ENCODE measurements at places on chromosomes 4 and X.

DNA sequence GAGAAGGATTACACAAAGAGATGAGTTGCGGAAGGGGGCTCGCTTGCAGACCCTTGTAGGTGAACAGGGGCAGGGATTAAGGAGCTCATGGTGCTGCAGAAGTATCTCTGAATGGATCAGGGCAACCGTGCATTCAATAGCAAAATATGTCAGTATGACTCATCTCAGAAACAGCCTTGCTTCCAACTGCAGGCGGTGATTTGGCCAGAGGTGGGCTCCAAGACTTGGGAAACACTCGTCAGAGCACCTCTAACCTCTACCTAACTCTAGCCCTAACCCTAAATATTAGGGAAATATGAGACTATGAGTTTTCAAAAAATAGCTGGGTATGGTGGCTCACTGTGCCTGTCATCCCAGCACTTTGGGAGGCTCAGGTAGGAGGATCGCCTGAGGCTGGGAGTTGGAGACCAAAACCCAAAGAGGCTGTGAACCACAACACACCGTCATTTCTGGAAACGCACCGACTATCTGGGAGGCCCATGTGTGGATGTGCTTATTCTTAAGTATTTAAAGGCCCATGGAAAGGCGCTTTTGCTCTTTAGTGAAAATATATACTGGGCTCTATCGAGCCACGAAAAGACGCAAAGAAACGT, 102.6 kb downstream of the DHRSX start:
- no peak for DNase-seq

GRCh38 chrX:153032397-153033118, 23.7 kb upstream of the PNMA3 start:
- peak; percentile 58 for DNase-seq

GRCh38 chrX:14038375-14039085, 8.8 kb upstream of the GEMIN8 start:
- no peak for DNase-seq

- DNase-seq = peak; percentile 0
Measured at GRCh38 chrX:63350465-63350877, 661 bp downstream of the SPIN4 start.

GRCh38 chr4:101346351-101347266, 717 bp downstream of the PPP3CA start:
- no peak for DNase-seq

- no peak for DNase-seq
Measured at GRCh38 chr4:18568600-18568999, 547.0 kb upstream of the LCORL start.

DNA sequence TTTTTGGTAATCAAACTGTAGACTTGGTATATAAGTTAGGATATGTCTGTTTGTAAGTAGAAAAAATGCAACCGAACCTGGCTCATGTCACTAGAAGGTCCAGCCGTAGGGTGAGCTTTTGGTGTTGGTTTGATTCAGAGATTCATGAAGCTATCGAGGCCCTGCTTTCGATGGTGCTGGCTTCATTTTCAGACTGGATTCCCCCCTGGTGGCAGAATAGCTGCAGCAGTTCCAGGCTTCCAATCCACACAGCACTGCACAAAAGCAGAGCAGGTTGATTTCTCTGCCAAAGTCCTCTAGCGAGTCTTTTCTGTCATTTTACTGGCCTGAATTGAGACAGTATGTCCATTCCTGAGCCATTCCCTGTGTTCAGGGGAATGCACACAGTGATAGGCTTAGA, 33.1 kb downstream of the PDK3 start:
- no peak for DNase-seq

DNA sequence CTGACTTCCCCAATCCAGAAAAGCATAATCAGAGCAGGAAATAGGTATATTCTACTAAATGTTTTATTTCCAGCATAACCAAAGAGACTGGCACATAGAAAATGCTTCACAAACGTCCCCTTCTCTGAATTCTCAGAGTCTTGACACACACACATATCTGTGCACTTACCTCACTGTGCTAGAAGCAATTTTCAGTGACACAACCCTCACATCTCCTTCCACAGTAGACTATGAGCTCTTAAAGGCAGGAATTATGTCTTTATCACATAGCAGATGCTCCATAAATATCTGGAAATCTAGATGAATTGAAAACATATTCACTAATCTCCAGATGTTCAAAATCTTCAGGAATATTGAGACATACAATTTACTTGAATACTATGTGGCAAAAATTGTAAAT, 5.9 kb downstream of the SOWAHB start:
- no peak for DNase-seq

DNA sequence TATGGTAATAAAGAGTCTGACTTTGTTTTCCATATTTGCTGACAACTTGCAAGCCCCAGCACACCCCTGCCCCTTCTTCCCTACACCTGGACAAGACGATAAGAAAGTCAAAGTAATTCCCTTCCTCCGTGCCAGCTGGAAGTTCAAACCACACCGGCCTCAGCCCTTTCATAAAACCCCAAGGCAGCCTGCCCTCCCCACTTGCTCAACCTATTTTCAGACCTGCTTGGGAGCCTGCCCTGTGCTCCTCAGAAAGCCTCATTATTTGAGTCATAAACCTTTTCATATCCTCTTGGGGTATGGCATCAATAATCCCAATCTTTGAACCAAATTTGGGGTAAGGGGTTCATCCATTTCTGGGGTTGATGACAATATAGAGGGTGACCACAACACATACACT, 29.5 kb downstream of the NIPAL1 start:
- DNase-seq = no peak

DNA sequence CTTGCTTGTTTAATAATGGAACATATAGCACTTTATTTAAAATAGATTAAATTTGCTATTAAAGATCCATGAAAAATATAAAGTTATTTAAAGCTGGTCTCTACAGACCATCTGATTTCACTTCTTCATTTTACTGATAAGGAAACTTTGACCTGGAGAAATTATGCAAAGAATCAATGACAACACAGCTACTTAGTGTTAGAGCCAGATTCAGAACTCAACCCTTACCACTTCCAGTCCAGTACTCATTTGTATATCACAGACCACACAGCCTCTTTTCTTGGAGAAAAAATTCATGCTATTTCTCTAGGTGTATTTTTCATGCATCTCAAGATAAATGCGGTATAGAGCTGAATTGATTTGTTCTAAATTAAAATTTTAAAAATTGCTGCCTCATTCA, 34.0 kb downstream of the WDFY3 start:
- no peak for DNase-seq

DNA sequence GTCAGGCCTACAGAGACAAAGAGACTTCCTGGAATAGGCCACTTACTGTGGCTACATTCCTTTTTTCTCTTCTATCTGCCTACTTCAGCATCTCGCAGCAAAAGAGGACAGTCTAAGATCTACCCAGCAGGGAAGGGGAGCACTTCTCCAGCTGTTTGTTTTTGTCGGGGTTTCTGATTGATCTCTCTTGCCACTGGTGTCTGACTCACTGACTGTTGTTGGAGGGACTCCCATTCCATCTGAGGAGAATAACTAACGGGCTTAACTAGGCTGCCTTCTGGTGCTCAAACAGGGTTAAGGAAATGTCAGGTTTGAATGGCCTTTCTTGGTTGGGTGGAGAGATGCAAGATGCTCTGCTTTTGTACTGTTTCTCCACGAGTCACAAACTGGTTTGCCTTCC, 100.2 kb upstream of the TMEM164 start:
- no peak for DNase-seq

- DNase-seq = no peak
Measured at GRCh38 chrX:92231391-92231790, 452.2 kb downstream of the PCDH11X start.

DNA sequence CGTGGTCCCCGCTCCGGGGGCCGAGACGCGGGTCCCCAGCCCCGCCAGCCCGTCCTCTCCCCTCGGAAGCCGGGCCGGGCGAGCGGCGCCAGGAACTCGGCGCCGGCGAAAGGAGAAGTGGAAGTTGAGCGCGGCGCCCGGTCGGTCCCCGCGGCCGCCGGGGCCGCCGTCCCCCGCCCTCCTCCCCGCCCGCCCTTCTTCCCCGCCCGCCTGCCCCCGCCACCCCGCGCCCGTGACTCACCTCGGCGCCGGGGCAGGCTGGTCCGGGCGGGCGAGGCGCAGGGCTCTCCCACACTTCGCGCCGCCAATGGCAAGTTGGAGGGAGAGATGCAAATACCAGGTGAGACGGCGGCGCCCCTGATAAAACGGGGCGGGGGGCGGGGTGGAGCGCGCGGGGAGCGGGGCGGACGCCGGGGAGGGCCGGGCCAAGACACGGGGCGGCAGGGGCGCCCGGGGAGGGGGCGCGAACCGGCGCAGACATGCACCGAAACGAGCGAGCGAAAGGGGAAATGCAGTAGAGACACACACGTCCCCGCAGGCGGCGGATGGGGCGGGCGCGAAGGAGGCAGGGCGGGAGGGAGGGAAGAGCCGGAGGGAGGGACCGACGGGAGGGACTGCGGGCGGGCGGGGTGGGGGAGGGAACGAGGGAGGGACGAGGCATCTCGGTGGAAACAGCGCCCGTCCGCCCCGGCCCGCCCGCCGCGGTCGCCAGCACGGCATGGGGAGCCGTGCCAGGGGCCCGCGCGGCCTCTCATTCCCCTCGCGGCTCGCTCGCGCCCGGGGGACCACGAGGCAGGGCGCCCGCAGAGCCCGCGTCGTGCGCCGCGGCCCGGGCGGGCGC, at the start of gene ELF4:
TSS of gene ELF4 (minus strand) at position 119 of the 841 bp plus-strand sequence. CDS start 29,167 bp downstream, outside the sequence.
- no peak for DNase-seq

GRCh38 chrX:46327566-46328115, 217.6 kb downstream of the ZNF674 start:
- DNase-seq = no peak

GRCh38 chr4:109053257-109053656, 249.2 kb downstream of the COL25A1 start:
- no peak for DNase-seq

- DNase-seq = no peak
Measured at GRCh38 chr4:102826105-102826889, 1.1 kb downstream of the UBE2D3 start.

- peak; percentile 77 for DNase-seq
Measured at GRCh38 chrX:48508400-48509244, at the start of gene PORCN. Gene PORCN (plus strand): TSS chrX:48508992. CDS start chrX:48509821, 829 bp downstream.

- no peak for DNase-seq
Measured at GRCh38 chrX:16087076-16087475, 36.3 kb upstream of the GRPR start.

- DNase-seq = no peak
Measured at GRCh38 chr4:78057135-78057599, at the start of gene FRAS1. Gene FRAS1 (plus strand): TSS chr4:78057323. CDS start chr4:78058010, 687 bp downstream.

- no peak for DNase-seq
Measured at GRCh38 chr4:109908731-109909130, 4.0 kb upstream of the EGF start.

GRCh38 chr4:171719691-171720090, 93.5 kb upstream of the GALNTL6 start:
- no peak for DNase-seq

DNA sequence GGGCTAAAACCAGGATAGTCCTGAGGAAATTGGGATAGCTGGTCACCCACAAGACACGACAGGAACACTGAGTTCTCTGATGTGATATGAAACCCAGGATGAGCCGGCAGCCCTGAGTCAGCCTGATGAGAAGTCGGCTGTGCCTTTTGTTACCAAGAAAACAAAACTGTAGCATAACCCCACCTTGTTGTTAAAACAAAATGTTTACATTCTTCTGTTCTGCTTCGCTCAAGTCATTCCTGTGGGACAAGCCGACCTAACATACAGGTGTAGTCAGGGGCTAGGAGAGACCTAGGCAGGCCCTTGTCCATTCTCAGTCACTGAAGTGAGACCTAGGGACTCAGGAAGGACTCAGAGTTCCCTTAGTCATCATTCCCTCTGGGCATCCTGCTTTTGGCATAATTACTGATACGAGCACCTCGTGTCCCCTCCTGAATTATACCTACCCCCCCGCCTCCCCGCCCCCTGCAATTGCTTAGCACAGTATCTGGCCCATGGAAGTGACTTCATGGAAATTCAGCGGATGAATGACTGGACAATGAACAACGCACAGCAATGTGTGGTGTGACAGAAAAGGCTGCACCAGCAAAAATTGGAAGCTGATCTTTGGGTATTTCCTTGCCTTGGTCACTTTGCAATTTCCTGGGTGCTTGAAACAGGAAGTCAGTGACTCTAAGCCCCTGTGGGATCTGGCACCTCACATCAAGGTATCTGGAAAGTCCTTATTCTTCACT, 31.9 kb upstream of the TLR2 start:
- DNase-seq = no peak

GRCh38 chr4:106986486-106986885, 49.6 kb downstream of the DKK2 start:
- DNase-seq = no peak

DNA sequence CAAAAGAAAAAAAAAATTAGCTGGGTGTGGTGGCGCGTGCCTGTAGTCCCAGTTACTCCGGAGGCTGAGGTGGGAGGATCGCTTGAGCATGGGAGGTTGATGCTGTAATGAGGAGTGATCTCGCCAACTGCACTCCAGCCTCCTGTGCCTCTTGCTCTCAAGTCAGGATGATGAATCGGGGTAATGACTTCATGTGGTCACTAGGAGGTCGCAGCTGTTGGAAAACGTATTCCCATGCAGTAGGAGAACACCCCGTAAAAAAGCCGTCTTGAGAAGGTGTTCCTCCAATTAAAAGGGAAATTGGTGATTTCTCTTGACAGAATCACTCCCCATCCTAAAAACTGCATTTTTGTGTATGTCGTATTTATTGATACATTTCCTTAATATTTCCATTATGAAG, 2.2 kb downstream of the CCNB3 start:
- no peak for DNase-seq

GRCh38 chrX:30262763-30263162, 15.8 kb downstream of the MAGEB1 start:
- DNase-seq = no peak

- DNase-seq = no peak
Measured at GRCh38 chr4:16722416-16722815, 176.0 kb downstream of the LDB2 start.

- DNase-seq = no peak
Measured at GRCh38 chr4:65661471-65661870, 8.8 kb downstream of the EPHA5 start.

- no peak for DNase-seq
Measured at GRCh38 chr4:52883183-52883621, 21.1 kb downstream of the RASL11B start.

DNA sequence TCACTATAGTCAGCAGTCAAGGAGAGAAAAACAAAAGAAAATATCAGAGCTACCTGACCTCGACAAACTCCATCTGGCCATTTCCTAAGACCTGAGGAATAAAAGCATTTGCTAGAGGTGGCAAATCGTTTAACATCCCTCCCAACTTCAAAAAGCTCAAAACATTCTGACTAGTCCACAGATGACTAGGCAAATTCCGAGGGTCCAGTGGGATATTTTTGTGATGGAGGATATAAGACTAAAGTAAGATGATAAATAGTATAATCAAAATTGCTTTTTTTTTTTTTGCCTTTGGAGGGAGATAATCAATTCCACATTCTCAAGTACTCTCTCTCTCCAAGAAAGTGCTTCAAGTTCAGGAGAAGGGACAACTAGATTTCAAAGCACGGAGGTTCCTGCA, 119.1 kb upstream of the ETNPPL start:
- no peak for DNase-seq

GRCh38 chr4:138223231-138223910, 18.8 kb downstream of the SLC7A11 start:
- DNase-seq = no peak

GRCh38 chr4:173424899-173425805, 26.2 kb upstream of the SCRG1 start:
- DNase-seq = no peak

Data from stimulated activated CD4-positive, alpha-beta T cell treated with anti-CD3 and anti-CD28 coated beads, Interleukin-12 subunit alpha, Interleukin-12 subunit beta, amount 100 ng/mL, for 48 hours (primary cell).